ENCODE measurements at places on chromosomes 13 and 19.

- no peak for DNase-seq
Measured at GRCh38 chr13:113457510-113457909, 4.2 kb upstream of the ADPRHL1 start.

- no peak for DNase-seq
Measured at GRCh38 chr19:55050749-55051532, 12.0 kb downstream of the RDH13 start.

- DNase-seq: no peak
Measured at GRCh38 chr19:16249826-16250404, 52.2 kb downstream of the AP1M1 start.

DNA sequence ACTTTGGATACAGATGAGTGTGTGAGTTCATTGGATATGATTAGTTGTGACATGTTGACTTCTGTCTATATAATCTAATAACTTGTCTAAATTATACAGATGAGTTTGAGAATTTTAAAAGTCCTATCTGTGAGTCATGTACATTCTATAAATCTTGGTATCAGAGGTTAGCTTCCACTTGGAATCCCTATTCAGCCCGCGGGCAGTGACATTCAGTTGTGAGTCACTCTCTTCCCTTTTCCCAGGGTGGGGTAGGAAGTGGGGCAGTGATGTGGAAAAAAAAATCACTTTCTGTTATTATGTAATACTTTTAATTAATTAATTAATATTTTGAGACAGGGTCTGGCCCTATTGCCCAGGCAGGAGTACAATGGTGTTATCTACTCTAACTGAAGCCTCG lies 33.0 kb upstream of the ZNF808 start:
- DNase-seq: no peak

DNA sequence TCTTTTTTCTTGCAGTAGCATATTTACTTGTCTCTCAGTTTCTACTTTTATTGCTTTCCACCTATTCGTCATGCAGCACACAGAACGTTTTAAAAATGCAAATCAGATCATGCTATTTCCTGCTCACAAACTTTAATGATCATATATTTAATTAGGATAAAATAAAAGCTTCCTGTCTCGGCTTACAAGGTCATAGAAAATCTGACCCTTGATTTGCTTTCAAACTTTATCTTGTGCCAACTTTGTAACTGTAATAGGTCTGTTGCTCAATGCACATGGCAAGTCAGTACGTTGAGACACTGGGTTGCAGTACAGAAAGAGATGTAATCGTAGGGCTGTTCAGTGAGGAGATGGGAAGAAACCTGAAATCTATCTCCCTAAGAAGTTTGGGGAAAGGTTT lies 95.6 kb upstream of the CSNK1A1L start:
- no peak for DNase-seq

- DNase-seq: no peak
Measured at GRCh38 chr19:43694553-43694952, 21.3 kb upstream of the IRGC start.

DNA sequence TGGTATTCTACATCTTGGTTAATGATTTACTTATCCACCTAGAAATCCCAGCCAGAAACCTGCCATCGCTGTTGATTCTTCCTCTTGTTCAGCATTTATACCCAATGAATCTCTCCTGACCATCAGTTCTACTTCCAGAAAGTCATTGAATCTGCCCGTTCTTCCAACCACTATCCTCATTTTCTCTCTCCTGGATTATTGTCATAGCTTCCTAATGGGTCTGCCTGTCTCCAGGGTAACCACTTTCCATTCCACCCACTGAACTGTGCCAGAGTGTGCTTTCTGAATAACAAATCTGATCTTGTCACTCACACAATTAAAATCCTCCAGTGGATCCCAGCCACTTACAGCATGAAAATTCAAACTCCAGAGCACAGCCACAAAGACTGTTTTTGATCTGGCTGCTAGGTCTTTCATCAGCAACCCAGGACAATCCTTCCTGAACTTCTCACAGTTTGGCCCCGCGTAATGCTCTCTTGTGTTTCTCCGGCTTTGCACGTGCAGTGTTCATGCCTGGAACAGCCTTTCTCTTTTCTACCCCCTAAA lies 330.6 kb downstream of the SPRY2 start:
- no peak for DNase-seq

- DNase-seq: no peak
Measured at GRCh38 chr19:17737690-17738153, 13.6 kb upstream of the FCHO1 start.

DNA sequence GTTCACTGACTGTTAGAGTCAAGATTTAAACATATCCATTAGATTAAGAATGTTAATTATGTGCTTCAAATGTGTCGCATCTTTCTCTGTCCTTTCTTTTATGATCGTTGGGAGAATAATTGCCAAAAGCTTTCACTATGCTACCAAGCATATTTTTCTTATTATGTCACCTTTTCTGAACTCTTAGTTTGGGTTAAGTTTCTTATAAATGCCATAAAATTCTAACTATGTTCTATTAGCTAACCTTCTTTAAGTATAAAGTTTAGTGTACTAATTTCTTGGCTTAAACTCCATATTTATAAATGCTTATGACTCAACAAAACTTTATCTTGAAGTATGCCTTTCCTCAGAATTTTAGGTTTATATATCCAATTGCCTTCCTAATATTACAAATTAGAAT lies 1759.4 kb downstream of the PCDH9 start:
- DNase-seq: no peak

DNA sequence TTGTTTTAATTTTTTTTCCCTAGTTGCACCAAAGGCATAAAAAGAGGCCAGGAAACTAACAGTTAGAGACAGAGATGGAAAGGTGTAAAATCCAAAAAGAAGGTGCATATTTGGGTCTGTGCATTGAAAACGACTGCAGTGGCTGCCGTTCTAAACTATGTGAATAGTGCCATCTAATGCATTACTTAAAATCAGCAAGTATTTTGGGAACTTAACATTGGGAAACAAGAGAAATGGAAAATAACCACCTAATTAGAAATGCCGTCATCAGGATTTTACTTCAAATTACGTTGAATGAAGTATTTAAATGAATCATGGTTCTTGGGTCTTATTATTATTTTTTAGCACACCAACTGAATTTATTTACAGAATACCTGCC lies 189.5 kb upstream of the MIR17HG start:
- DNase-seq: no peak

DNA sequence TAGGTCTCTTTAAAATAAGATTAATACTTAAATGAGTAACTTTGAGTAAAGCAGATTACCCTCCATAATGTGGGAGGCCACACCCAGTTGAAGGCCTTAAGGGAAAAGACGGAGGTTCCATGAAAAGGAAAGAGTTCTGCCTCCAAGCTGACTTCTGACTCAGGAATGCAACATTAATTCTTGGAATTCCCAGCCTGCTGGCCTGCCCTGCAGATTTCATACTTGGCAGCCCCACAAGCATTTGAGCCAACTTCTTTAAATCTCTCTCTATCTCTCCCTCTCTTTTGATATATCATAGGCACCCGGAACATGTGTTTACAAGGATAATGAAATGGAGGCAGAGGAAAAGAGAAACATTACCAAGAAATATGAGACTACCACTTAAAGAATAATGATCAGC lies 902.3 kb upstream of the MIR17HG start:
- no peak for DNase-seq

GRCh38 chr19:24033963-24034342 lies 53.0 kb upstream of the ZNF254 start:
- DNase-seq: peak; percentile 2

GRCh38 chr19:13763265-13763664 lies 1.1 kb upstream of the MRI1 start:
- DNase-seq: no peak

GRCh38 chr13:85091631-85092234 lies 707.5 kb downstream of the SLITRK6 start:
- no peak for DNase-seq

DNA sequence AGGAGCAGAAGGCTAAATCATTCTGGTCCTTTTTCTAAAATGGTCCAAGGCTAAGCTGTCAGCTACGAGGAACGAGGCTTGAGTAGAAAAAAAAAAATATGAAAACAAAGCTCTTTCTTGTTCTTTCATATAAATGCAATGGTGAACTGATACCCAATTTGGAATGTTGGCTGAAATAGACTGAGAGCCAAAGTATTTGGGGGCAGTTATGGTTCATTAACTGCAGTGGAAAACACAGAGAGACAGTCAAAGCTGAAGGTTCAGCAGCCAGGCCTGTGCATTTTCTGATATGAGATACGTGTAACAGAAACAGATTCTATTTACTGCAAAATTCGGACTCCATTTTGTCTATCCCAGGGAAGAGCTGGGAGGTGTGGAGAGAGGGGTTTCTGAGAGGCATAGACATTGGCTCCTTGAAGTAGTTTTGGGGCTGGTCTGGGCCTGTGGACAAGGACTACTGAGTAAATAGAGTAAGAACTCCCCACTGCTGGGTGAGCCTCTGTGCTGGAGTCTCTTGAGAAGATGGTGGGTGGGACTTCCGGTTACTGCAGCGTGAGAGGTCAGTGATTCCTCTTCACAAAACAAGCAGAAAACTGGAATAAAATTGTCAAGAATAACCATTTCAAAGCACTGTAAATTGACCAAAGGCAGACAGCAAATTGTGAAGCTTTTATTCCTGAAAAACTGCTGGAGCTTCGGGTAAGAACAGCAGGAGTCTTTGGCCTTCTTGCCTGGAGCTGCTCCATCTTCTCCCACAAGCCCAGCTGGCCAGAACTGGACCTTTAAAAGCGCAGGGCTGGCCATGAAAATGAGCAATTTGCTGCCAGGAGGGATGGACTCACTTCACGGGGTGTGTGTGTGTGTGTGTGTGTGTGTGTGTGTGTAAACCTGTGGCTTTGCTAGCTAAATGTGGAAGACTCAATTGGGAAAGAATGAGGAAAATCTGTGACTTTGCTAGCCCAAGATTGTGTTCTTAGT lies 43.1 kb upstream of the CNMD start:
- no peak for DNase-seq

DNA sequence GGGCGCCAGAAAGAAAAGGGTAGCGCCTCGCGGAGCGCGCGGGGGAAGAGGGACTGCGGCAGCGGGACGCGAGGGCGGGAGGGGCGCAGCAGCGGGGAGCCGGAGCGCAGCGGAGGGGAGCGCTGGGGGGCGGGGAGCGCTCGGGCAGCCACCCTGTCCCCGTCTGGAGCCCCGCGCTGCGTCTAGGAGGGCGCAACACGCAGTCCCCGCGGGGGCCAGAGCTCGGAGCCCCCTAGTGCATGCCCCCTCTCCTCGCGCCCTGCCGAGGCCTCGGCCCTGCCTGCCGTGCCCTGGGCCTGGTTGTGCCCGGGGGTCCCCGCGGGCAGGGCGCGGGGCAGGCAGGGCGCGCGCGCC lies 37.9 kb downstream of the SOX1 start:
- DNase-seq: no peak

DNA sequence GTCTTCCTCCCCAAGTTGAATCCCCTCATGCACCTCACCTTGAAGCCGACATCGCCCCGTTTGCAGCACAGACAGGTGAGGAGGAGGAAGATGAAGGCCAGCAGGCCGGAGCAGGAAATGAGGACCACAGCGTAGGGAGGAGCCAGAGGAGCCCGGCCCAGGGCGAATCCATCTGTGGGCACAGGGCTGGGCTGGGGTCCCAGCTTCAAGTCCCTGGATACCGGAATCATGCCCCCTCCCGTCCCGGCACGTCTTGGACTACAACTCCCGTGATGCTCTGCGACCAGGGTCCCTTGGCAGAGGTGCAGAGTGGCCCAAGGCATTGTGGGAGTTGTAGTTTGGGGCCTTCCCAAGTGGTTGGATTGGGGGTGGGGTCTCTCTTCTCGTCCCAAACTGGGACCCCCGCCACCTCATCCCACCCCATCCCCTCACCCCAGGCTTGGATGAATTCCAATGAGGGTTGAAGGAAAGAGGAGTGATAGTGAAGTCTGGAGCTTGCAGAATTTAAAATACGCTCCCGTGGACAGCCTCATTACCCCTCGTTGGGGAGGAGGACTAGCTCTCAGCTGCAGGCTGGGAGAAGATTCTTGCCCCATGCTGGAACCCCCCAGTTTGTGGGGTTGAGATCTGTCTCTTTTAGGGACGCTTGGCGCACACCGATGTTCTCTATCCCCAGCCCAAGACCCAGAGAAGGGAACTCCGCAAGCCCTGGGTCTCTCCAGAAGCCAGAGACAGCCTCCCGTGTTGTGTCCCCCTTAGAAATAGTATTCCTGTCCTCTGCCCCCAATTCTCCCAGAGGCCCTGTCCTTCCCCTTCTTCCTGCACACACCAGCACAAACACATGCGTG lies 990 bp downstream of the LMTK3 start:
- DNase-seq: peak; percentile 53

DNA sequence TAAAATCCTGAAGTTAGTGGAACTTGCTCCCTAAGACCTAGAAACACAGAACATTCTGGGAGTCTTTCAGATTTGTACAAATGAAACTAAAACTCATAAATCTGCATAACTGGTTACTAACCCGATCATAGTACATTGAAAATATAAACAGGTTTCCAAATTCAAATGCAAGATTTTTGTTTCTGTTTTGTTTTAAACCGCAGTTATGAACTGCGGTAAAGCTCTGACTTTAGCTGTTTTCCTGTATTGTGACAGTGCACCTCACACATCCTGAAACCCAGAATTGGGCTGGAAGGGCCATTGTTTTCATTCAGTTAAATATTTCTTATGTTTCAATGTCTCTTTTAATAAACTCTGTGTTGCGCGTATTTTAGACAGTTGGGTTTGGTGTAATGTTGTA lies 204.7 kb downstream of the SHISA2 start:
- DNase-seq: no peak

DNA sequence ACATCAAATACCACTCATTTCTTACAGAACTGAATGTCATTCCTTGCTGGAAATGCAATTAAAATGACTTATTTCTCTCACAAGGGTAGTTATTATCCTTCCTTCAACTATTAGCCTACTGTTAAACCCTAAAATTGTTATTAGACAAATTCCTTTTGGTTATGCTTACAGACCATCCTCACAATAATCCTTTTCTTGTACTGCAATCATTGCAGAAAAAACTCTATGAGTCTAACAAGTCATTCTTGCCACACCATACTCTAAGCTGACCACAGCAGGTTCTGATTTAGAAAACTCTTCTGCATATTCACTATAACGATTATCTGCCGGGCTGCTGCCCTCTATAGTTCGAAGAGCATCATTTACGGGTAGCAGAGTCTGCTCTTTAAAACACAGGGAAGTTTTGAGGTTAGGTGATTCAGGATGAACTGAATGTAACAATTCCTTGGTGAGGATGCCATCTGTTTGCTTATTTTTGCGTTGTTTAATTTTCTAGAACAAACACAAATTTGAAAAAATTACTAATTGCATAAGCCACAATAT lies 38.2 kb downstream of the MTMR6 start:
- no peak for DNase-seq

DNA sequence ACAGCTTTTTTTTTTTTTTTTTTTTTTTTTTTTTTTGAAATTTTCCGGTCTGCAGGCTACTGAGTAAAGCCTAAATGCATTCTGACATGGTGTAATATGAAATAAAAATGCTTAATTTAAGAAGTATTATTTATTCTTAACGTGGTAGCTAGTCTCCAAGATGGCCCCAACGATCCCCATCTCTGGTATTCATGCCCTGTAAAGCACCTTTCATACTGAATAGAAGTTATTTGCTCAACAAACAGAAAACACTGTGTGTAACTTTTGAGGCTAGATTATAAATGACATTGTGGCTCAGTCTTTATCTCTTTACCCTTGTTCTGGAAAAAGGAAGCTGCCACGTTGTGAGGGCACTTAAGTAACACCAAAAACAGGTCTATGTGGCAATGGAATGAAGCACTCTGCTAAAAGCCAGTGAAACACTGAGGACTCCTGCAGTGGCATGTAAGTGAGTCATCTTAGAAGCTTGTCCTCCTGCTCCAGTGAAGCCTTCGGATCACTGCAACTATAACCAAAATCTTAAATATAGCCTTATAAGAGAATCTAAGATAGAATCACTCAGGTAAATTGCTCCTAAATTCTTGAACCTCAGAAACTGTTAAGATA lies 128.7 kb downstream of the UGGT2 start:
- no peak for DNase-seq

GRCh38 chr13:110921209-110921608 lies 6.3 kb upstream of the ANKRD10 start:
- DNase-seq: no peak

Data from stimulated activated CD8-positive, alpha-beta memory T cell treated with anti-CD3 and anti-CD28 coated beads, Interleukin-4, amount 100 ng/mL, for 1 hour (primary cell).